MM.1S (cell line): ENCODE measurements at places on chromosomes 4 and X.

DNA sequence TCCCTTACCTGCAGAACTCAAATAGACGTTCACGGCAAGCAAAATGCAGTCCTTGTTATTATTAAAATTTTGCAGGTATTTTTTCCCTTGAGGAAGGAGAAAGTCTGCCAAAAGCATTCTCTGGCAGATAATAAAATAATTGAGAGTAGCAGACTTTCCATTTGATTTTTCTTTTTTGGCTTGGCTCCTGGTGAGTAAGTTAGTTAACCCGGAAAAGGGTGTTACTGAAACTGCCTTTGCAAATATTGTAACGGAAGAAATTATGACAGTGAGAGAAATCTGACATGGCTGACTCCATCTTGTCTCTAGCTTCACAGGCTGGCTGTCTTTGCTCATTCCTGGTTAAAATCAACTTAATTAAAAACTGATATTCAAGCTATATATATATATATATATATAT, 100.5 kb downstream of the GPR143 start:
- DNase-seq: no peak
- H3K4me3 ChIP-seq: no peak overlapping the region
- no peaks in the 10 kb centered on the region for H3K4me1 ChIP-seq
- no peaks in the 10 kb centered on the region for H3K27me3 ChIP-seq
- no peak overlapping the region for H3K27ac ChIP-seq

DNA sequence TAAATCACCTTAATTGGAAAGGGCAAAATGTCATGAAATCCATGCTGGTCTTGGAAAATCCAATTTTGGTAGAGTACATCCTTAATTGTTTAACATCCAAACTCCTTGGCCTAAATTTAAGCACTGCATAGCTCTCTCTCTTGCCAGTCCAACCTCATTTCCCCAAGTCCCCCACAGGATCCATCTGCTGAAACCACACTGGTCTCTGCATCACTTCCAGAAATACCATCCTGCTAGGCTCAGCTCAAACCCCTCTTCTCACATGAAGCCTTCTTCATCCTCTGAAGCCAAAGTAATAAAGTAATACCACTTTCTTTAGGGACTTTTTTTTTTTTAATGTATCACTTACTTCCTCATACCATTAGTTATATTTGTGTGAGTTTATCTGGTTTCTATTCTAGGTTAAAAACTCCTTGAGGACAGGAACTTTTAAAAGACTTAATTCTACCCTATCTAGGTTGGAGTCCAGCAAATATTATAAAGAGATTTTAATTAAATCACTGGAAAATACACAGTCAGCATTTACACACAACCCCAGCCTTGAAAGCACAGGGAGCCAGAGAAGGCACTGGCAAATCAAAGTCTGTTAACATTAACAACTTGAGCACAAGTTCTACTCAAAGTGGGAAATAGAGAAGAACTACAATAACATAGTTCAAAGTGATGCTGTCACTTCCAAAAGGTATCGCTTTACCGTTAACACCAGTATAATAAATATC, 16.7 kb upstream of the KLF3 start:
- no peak overlapping the region for H3K27ac ChIP-seq
- H3K4me3 ChIP-seq: no peak overlapping the region
- H3K27me3 ChIP-seq: no peaks in the 10 kb centered on the region
- H3K36me3 ChIP-seq: no peaks in the 10 kb centered on the region
- no peaks in the 10 kb centered on the region for H3K4me1 ChIP-seq

DNA sequence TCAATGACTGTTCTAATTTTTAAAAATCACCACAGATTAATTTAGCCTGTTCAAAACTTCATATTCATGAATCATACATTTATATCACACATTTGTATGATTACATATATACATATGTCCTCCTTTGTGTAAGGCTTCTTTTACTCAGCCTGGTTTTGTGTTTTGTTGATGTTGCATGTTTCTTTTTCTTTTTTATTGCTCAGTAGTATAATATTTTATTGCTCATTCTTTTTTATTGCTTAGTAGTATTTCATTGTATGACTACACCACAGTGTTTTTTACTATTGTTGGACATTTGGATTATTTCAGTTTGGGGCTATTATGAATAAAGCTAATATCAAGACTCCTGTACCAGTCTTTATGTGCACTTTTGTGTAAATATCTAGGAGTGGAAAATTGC, 198.5 kb downstream of the RELL1 start:
- H3K27ac ChIP-seq: no peak overlapping the region
- no peaks in the 10 kb centered on the region for H3K36me3 ChIP-seq
- H3K4me1 ChIP-seq: no peaks in the 10 kb centered on the region
- no peak for DNase-seq

- H3K27me3 ChIP-seq: peaks cover 38% of the 10 kb centered on the region
- no peaks in the 10 kb centered on the region for H3K36me3 ChIP-seq
- H3K4me3 ChIP-seq: no peak within 1 kb of the TSS
- no peak for DNase-seq
- peaks cover 14% of the 10 kb centered on the region for H3K4me1 ChIP-seq
Measured at GRCh38 chr4:16083241-16084191, at the start of gene PROM1. PROM1 (minus strand) TSS chr4:16084023; CDS start chr4:16075906, 8,117 bp downstream.

DNA sequence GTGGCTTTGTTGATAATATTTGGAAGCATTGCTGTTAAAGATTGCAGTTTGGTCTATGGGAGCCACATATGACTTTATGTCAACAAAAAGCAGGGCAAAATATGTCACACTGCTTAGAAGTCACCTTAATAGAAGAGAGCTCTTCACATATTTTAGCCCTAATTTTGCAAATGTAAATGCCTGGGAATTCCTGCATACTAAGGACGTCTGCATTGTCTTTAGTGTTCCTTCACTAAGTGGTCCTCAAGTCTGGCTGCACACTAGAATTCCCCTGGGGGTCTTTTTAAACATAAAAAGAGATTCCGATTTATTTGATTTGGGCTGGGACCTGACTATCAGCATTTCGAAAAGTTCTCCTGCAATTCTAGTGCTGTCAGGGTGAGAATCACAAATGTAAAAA, 495.1 kb upstream of the FAM241A start:
- H3K27me3 ChIP-seq: no peaks in the 10 kb centered on the region
- H3K4me3 ChIP-seq: no peak overlapping the region
- H3K27ac ChIP-seq: no peak overlapping the region
- H3K4me1 ChIP-seq: no peaks in the 10 kb centered on the region
- H3K36me3 ChIP-seq: no peaks in the 10 kb centered on the region
